ENCODE measurements at places on chromosomes 12 and 14.

DNA sequence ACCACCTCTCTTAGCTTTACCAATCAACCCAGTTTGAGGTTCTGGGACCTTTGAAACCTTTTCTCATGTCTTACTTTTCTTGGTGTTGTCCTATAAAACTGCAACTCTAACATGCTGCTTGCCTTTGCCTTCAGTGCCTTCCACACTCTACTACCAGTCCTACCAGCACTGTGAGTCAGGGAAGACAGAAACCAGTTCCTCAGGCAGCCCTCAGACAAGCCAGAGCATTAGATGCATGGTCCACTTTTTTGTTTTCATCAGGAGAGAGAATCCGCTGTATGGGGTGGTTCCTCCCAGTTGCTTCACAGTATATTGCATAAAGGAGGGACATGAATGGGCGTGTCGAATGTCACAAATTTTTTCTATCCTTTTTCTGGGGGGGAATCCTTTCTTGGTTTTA, 17.3 kb upstream of the KLRB1 start:
- no peak for DNase-seq

DNA sequence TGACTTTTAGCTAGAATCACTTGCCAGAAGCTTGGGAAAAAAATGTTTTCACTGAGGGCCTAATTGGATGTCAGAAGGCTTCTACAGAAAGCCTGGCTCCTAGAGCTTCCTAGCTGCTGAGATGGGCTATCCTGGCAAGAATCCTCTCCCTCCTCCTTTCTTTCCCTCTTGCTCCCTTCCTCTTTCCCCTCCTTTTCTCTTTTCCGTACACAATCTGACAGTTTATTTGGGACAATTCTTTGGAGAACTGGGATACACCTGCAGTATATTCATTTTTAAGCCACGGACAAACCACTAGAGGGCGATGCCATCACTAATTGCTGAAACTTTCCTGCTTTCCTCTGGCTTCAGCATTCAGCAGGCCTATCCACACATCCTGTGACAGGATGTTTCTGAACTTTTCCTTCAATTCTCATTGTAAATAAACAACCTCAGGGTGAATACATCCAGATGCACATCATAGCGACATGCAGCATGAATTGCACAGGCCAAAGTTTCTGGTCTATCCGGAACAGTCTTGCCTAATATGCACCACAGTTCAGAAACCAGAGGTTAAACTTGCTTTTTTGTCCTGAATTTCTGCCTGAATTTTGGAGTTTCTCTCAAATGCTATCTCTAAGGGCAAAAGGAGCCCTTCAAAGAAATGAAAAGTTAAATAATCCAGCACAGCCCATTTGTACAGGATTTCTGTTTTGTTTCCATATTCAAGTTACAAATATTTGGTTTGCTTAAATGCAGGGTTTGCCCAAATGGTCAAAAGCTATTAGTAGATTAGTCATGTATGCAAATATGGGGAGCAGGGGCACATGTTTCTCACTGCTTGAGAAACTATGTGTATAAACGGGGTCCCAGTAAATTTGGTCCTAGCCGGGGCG, 142.8 kb downstream of the PAWR start:
- no peak for DNase-seq

DNA sequence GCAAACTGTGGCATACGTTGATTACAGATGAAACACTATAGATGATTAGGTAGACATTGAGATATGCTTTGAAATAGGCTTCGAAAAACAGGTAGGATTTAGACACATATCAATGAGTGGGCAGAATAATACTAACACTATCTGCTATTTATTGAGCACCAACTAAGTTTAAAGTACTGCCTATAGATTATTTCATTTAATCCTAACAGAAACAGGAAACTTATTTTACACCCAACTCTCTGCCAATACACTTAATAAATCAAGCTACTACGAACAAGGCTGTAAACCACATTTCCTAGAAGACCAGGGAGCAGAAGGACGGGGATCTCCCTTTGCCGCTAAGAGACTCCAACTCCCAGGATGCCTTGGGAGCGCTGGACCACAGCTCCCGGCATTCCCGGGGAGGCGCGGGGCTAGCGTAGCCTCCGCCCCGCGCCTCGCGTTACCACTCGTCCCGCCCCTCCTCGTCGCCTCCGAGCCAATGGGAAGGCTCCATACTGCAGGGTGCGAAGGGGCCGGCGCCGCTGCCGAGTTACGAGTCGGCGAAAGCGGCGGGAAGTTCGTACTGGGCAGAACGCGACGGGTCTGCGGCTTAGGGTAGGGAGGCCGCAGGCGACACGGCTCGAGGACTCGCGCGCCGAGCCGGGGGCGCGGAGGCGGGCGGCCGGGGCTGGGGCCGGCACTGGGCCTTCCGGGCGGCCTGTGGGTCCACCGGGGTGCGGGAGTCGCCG, at the start of gene VRK1:
Gene VRK1, plus strand, starts transcription at position 532 of the 731 bp plus-strand sequence. CDS start 36,090 bp downstream, outside the sequence.
- peak; percentile 89 for DNase-seq

DNA sequence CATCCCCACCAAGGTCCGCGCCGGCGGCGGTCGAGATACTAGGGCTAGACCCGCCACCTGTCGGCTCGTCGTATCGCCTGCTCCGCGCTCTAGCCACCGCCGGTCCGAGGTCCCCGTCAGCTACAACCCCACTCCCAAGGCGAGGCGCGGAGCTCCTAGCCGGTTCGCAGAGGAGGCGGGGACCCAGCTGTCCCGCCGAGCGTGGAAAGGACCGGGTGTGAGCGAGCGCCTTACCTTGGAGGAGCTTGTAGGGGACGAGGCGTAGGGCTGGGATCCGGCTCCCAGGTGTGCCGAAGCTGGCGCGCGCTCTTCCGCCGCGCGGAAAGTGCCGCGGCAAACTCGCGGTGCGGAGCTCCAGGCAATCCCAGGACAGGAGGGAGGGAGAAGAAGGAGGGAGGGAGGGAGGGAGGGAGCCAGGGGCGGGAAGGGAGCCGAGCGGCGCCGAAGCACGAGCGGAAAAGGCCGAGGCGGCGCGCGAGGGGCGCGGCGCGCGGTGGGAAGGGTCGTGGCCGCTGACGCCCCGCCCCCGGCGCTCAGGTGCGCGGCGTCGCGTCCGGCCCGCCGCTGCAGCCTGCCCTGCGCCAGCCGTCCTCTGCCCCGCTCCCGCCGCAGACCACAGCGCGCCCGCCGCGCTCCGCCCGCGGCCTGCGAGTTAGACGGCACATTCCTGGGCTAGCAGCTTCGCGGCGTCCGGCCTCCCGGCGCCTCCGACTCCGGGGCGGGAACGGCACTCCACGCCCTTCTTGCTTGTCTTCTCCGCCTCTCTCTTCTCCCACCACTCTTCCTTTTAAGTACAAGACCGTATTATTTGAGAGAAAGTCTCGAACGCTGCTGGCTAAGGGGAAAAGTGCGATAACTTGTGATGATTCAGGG, at the start of gene PAWR:
Gene PAWR, minus strand, starts transcription at position 327 of the 873 bp plus-strand sequence. CDS start 720 bp downstream, outside the sequence.
- no peak for DNase-seq

DNA sequence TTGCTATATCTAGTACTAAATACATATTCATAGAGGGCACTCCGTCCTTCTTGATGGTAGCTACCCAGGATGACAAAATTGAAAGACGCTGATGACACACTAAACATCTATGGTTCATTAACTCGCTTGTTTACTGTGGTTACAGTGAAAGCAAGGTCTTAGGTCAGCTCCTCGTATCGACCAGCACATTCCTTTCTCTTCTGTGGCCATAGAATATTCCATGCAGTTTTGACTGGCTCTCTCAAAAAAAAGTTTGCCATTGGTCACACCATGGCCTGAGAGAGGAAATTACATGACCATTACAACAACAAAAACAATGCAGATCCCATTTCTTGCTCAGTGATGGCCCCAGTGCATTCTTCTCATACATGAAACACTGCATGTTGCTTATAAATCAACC, 411.4 kb upstream of the SOX5 start:
- DNase-seq, result no peak

DNA sequence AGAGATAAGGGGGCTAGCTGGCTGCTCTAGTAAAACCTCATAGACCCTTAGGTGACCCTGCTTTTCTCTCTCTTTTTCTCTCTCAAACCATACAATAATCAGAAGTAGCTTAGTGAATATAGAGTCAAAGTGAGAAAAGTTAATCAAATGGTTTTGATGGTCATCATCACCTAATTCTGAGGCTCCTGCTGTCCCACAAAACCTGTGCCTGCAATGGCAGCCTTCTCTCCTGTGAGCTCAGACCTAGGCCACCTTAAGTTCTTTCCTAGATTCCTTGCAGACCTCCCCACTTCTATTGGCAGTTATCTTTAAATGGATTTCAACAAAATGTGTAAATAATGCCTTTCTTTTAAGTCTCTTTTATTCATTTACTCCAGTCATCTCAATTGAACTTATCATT, 1.5 kb upstream of the RPAP3 start:
- DNase-seq, result no peak

DNA sequence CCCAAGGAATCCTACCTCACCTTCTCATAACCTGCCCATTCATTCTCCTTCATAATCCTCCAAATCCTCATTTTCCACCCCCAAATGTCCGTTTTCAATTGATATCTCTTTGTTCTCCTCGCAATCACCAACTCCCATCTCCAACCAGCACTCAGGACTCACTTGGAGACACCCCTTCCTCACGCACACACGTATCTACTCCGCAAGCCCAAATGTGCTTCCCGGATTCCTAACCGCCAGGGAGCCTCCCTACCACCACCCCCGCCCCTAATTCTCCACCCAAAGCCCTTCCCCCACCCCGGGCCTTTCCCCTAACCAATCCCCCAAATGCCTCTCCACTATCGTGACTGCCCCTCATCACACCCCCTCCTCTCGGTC, 304 bp downstream of the KCTD10 start:
- DNase-seq, result no peak

- DNase-seq, result no peak
These were observed 96.3 kb downstream of the C12orf75 start for GRCh38 chr12:105426766-105427165.

DNA sequence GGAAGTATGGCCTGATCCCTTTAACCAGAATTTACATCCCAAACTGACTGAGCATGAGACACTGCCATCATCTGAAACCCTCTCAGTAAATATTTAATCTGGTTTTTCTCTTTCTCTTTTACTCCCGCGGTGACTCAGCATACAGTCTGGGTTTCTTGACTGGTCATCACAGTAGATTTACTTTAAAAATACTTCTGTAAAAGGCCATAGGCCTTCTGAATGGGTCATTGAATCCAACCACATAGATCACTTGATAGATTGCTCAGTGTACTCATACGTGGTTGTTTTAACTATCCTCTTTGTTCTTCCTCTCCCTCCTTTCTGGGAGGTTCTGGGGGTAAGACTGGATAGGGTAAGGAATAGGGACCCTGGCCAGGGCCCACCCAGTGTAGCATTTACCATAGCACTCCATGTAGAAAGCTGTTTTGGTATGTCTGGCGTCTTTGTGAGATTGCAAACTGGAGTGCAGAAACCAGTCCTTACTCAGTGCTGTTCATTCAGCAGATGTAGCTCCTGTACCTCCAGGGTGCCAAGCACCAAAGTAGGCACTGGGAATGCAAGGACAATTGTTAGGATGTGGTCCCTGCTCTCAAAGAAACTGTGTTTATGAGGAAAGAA, 165.7 kb downstream of the SRGAP1 start:
- no peak for DNase-seq

DNA sequence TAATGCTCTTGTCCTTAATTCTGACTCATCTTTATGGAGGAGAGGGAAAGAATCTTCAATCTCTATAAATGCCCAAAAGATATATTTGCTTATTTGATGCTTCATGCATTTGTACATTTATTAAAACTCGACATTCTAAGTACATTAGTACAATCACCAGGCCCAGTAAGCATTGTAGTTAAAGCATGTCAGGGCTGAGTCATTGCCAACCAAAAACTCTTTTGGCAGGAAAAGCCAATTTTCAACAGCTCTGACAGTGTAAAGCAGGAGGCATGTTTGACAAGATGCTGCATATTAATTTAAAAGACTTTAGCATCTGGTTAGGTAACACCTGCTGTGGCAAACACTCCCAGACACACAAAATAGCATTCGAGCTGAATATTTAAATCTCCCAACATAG, 290.9 kb downstream of the PPFIA2 start:
- no peak for DNase-seq

GRCh38 chr12:116563262-116563661, 4.1 kb downstream of the MAP1LC3B2 start:
- no peak for DNase-seq

DNA sequence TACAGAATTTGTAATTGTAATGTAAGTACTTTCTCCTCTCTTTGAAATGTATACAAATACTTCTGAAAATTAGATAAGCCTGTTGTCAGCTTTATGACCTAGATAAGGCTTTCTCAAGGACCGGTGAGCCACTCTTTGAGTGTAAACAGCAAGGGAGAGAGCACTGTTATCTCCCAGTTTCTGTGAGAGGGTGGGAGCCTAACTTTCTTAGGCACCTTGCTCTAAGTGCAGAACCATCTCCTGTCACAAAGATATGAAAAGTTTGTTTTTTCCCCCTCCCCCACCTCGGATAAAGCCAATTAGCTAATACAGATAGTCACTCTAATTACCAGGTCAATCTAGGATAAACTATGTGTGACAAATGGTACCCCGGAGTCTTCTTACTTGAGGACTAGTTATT, 35.8 kb downstream of the CAPS2 start:
- no peak for DNase-seq

- DNase-seq, result no peak
These were observed 7.3 kb downstream of the TESC start for GRCh38 chr12:117091758-117092510.

DNA sequence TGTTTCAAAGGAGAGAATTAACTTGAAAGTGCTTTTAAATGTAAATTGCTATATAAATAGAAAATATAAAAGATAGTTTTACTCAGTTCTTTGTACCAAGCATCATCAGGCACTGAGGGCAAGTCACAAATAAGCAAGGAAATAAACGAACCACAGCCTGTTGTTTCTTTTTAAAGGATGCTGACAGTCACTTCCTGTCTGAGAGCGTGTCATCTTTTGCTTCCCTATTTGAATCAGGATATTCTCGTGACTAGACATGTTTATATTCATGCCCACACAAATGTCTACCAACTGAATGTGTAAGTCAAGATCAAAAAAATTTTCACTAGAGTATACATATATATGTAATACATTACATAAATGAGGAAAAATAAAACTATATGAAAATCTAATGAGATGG, 31.4 kb upstream of the SLC2A13 start:
- DNase-seq, result no peak

DNA sequence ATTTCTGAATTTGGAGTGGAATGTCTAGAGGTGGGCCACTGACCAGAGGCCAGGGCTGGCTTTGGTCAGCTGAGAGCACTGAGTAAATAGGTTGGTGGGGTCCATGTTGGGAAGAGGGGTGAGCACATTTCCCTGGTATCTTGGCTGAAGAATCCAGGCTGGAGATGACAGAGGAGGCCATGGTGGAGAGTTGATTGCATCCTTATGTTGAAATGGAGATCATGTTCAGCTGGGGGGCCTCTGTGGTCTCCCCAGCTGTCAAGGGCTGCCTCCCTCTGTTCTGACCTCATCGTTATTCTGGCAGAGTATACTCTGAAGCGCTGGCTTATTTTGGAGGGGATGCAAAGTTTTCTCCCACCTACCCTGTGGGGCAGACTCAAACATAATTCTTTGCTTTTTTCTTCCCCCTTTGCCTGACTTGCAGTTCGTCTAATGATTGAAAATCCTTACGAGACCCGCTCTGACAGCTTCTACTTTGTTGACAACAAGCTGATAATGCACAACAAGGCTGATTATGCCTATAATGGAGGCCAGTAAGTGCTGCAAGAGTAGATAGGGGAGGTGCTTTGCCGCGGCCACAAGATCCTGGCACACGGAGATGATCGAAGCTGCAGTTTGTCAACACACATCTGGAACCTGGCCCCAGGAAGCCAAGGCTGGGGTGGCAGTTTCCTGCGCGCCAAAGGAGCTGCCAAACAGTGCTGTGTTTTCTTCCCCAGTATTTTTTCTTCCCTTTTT, 6.0 kb upstream of the ACADS start:
- DNase-seq, result no peak

GRCh38 chr12:6839482-6840201, 1.1 kb upstream of the GNB3 start:
- DNase-seq, result no peak

GRCh38 chr12:21675096-21675495, 17.5 kb upstream of the LDHB start:
- no peak for DNase-seq

All from central memory CD8-positive, alpha-beta T cell (primary cell).